ENCODE measurements at places on chromosomes 1 and 21.
A peak's percentile ranks its signal among the peaks of the same experiment; 100 is the strongest.

- DNase-seq: no peak
Measured at GRCh38 chr1:248748211-248748610, 7.3 kb downstream of the LYPD8 start.

GRCh38 chr1:49240709-49241221, 464.1 kb upstream of the BEND5 start:
- DNase-seq: no peak

DNA sequence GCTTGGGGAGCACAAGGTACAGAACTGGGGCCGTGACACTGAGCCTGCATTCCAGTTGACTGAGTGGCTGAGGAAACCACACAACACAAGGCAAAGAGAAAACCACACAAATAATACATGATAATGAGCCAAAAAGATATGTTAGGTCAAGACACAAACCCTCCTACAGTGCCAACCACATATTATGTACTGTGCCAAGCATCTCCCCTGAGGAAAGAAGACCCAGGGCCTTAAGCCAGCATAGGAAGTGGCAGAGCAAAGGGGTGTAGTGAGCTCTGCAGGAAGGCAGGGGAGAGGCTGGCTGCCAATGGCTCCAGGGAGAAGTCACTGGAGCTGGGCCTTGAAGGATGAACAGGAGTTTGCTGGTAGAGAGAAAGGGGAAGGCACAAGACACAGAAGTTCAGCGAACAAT, 28.2 kb downstream of the CTNNBIP1 start:
- peak; percentile 36 for DNase-seq

GRCh38 chr1:93502571-93502970, 54.7 kb downstream of the FNBP1L start:
- DNase-seq: no peak

DNA sequence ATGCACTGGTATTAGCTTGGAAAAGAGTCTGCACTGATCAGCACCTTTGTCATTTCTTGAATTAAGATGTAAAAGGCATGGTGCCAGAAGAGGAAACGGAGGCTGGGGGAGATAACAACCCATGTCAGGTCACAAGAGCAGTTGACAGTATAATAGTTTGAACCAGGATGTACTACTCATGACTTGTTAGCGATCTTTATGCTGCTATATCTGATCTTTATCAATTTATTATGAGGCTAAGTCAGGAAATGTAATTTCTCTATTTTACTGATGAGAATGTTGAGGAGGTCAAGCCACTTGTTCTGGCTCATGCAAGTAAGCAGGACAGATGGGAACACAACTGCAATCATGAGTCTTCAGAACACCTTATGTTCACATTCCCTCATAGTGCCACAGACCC, 41.4 kb downstream of the RGS5 start:
- DNase-seq: no peak
